ENCODE measurements at places on chromosomes 1 and 21. TPM values are rescaled to one million over a fixed set of nuclear protein-coding genes. Genes with fewer than 3 reads are reported as not detected.

DNA sequence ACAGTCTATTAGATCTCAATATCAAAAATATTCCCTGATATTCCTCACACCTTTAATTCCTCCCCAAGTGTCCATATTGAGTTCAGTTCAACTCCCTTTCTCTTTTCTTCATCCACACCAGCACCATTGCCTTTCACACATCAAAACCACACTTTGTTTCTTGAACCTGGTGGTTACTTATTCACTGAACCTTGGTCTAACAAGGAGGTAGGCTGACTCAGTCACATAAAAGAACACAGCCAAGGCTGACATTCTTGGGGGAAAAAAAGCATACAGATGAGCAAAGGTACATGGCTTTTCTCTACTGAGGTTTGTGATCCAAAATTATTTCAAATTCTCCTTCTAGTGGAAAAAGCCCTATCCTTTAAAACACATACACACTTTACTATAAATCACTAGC, 131.7 kb upstream of the USH2A start:
- H3K4me3 ChIP-seq = no peak overlapping the region
- no peaks in the 10 kb centered on the region for H3K4me1 ChIP-seq
- no peak for DNase-seq
- no peaks in the 10 kb centered on the region for H3K27me3 ChIP-seq
- H3K27ac ChIP-seq = no peak overlapping the region
- H3K36me3 ChIP-seq = no peaks in the 10 kb centered on the region

DNA sequence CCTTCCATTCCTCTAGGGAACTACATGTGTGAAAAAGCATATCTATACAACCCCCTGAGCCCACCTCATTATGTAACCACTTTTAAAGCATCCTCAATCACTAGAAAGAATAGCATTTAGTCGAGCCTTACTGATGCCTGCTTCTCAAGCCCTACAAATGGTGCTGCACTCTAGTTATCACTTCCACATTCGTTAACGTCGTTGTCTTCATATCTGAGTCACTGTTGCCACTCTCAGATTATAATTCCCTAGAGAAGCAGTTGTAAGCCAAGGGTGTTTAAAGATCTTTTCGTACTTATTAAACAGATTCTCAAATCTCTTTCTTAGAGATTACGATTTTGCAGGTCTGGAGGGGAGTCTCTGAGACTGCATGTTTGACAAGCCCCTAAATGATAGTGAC, 16.5 kb downstream of the ATP1B1 start:
- H3K27ac ChIP-seq = no peak overlapping the region
- no peak for DNase-seq
- H3K27me3 ChIP-seq = no peaks in the 10 kb centered on the region
- H3K36me3 ChIP-seq = peaks cover 29% of the 10 kb centered on the region
- H3K4me3 ChIP-seq = no peak overlapping the region

- no peak overlapping the region for H3K27ac ChIP-seq
- DNase-seq = no peak
- no peak overlapping the region for H3K4me3 ChIP-seq
- H3K27me3 ChIP-seq = no peaks in the 10 kb centered on the region
- H3K36me3 ChIP-seq = no peaks in the 10 kb centered on the region
- peaks cover 14% of the 10 kb centered on the region for H3K4me1 ChIP-seq
Measured at GRCh38 chr1:221637641-221638041, 104.2 kb downstream of the DUSP10 start.

DNA sequence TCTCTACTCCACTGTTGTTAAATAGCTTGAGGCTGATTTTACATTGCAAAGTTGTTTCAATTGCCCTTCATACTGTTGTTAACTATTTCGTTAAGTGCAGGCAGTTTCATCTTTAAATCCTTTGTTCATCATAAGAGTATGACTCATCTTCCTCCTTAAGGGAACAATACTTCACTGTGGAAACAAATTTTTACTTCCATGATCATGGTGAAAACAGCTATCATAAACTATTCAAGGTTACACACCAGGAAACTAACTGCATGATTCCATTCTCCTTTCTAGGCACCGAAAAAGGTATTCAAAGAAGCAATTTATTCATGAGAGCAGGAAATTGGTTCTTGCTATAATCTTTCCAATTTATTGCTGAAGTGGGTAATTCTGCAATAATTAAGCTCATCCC, 593.2 kb downstream of the LRRIQ3 start:
- H3K27me3 ChIP-seq = no peaks in the 10 kb centered on the region
- H3K4me1 ChIP-seq = no peaks in the 10 kb centered on the region
- H3K27ac ChIP-seq = no peak overlapping the region
- no peak overlapping the region for H3K4me3 ChIP-seq
- no peaks in the 10 kb centered on the region for H3K36me3 ChIP-seq
- DNase-seq = no peak

KRTAP10-5 gene
- total RNA-seq = not detected

LCE1F gene
- total RNA-seq = not detected

Measured in lung (tissue), 17 donors.